ENCODE measurements at places on chromosomes 1 and 21.
A peak's percentile ranks its signal among the peaks of the same experiment; 100 is the strongest.

DNA sequence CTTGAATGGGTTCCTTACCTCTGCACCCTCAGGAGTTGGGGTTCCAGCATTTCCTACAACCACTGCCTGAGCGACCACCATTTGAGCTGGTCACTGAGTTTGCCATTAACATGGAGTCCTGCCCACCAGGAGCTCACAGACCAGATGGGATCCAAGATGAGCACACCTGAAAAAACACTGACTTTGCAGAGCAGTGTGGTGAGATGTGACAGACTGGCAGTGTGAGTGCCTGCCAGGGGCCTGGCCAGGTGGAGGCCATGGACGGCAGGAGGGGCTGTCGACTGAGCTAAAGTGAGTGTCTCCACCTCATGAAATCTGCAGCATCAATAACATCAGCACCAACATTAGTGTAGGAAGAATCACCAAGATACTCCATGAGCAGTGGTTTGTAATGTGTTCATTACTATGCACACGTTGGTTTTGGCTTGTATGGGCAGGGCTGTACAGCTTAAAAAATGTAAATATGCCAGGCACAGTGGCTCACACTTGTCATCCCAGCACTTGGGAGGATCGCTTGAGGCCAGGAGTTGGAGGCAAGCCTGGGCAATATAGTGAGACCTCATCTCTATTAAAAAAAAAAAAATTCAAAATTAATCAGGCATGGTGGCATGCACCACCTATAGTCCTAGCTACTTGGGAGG is 12.2 kb upstream of the MIXL1 start:
- DNase-seq = no peak

DNA sequence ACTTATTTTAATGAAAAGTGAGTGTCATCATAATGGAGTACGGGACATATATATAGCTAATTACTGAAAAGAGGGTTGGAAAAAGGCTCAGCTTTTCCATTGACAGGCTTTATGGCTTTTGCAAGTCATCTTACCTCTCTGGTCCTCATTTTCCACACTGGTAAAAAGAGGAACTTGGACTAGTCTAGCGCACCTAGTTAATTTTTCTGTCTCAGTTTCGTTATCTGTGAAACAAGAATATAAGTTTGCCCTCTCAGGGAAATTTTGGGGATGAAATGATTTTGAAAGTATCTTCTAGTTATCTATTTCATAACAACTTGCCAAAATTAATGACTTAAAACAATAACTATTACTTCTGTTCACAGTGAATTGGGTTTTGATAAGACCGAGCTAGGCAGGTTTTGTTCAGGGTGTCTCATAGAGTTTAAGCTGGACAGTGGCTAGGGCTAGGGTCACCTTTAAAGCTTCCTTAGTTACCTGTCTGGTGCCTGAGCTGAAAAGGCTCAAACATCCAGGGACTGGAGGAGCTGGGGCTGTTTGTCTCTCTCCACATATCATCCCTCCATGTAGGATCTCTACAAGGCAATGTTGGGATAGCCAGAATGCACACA is 91.7 kb downstream of the TYW3 start:
- DNase-seq = no peak

GRCh38 chr1:197106869-197107268 is 39.6 kb downstream of the ASPM start:
- DNase-seq = no peak

- no peak for DNase-seq
Measured at GRCh38 chr1:184747089-184747955, 7.3 kb downstream of the EDEM3 start.

DNA sequence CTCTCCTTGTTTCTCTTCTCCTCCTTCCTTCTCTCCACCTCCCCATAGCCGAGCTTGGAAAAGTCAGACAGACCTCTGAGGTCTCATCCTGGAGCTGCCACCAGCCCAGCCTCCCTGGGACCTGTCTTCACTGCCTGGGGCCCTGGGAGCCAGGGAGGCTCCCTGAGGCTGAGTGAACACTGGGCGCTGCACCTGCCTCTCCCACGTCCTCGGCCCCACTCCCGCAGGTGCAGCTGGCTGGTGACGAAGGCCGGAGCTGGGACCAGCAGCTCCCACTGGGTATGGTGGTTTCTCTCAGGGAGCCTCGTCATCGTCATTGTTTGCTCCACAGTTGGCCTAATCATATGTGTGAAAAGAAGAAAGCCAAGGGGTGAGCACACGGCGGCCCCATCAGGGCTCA is 5.3 kb downstream of the TNFRSF14 start:
- DNase-seq = no peak

GRCh38 chr1:243628476-243628907 is 221.6 kb downstream of the AKT3 start:
- DNase-seq = no peak

- no peak for DNase-seq
Measured at GRCh38 chr1:203039609-203040512, 13.6 kb downstream of the PPFIA4 start.

DNA sequence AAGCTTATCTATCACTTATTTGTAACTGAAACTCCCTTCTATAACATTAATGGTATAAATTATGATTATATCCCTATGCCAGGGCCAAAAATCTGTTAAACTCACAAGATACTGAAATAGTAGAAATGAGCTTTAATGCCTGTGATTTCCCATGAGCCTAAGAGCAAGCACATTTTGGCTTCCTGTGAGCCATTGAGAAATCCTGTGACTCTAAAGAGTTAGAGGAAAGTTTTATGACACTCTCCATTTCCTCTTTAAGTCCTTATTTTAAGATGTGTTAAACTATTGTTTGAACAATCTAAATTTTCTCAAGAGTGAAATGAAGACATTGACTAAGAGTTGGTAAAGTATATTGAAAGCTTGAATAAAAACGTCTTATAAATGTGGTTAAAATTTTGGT is 45.6 kb downstream of the SUCO start:
- DNase-seq = no peak

- DNase-seq = peak; percentile 63
Measured at GRCh38 chr21:36509973-36510664, 30.2 kb upstream of the CLDN14 start.

DNA sequence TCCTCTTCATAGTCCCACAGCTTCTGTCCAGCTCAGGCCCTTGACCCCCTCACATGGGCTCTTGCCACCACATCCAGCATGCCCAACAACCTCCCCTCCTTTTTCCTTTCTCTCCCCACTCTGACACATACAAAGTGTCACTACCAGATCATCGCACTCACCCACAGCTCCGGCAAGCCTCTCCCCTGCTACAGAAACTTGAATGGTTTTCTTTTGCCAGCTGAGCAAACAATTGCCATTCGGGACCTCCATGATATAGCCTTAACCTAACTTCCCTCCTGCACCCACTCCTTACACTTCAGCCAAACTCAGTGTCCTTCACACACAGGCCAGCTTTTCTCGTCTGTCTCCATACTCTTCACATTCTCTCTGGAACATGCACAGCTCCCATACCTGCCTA is 43.3 kb downstream of the MAB21L3 start:
- no peak for DNase-seq

DNA sequence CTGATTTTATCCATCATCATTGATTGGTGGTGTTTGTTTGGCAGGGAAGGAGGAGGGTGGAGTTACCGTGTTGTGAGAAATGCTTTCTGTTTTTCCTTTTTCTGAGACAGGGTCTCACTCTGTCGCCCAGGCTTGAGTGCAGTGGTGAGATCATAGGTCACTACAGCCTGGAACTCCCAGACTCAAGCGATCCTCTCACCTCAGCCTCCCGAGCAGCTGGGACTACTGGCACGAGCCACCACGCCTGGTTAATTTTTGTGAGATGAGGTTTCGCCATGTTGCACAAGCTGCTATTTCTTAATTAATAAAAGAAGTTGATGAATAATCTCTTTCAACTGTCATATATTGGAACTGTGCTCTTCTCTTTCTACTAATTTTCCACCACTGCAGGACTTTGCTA is 44.3 kb downstream of the HUNK start:
- DNase-seq = no peak

DNA sequence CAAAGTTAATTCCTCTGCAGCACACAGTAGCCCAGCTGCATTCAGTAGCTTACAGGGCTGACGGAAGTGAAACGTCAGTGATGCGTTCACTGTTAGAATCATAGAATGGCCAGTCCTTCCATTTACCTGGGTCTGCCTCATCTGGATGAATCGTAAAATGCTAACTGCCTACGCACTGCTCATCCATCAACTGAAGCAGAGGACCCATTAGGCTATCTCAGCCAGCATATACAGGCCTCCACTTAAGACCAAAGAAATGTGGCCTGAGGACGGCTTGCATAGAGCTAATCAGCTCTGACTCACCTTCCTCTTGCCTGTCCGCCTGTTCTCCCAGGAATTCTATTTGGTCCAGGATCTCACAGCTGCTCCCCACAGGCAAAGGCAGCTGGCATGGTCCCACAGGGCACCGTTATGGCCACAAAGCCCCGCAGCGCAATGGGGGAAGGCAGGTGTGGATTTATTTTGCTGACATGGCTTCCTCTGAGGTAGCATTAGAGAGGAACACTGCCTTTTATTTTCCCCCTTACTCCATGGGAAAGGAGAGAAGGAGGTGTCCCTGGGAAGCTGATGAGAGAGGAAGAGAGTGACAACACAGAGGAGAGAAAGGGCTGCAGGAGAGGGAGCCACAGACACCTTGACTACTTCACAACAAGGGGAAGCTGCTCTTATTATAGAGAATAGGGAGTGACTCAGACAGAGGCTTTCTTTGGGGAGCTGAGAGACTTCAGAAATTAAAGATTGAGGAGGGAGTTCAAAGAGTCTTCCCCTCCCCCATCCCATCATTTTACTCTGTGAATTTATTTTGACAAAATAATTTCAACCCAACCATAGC is 177.6 kb downstream of the HHIPL2 start:
- DNase-seq = peak; percentile 35

DNA sequence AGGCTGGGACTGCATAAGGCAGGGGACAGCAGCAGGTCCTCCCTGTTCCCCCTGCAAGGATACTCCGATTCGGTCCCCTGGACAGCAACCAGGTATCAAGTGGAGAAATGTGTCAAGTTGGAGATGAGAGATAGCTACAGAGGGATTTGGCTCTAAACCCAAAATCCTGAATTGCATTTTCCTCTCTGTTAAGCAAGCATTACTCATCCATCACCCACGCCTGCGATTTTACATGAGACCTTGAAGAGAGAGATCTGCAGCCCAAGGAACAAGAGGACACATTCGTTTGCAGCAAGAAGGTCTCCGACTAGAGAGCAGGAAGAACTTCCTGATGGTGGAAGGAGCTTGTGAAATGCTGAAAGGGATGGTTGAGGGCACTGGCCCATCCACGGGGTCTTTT is 21.9 kb downstream of the SYT2 start:
- DNase-seq = no peak

- DNase-seq = peak; percentile 74
Measured at GRCh38 chr1:43048601-43049011, 89.9 kb upstream of the SLC2A1 start.

DNA sequence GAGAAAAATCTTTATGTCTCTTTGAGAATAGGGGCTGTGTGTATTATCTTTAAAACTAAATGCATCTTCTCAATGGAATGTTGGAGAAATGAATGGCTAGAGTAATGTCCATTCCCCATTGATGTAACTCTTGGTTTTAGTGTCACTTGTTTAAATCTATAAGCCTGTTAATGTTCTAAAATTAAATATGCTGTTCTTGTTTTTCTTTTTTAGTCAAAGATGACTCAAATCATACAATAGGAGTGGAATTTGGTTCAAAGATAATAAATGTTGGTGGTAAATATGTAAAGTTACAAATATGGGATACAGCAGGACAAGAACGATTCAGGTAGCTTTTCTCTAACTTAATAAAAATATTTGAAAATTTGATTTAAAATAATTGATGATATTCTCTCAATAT is 17.6 kb downstream of the RAB4A start:
- DNase-seq = no peak

- DNase-seq = peak; percentile 54
Measured at GRCh38 chr1:181141431-181141910, 53.0 kb downstream of the IER5 start.

DNA sequence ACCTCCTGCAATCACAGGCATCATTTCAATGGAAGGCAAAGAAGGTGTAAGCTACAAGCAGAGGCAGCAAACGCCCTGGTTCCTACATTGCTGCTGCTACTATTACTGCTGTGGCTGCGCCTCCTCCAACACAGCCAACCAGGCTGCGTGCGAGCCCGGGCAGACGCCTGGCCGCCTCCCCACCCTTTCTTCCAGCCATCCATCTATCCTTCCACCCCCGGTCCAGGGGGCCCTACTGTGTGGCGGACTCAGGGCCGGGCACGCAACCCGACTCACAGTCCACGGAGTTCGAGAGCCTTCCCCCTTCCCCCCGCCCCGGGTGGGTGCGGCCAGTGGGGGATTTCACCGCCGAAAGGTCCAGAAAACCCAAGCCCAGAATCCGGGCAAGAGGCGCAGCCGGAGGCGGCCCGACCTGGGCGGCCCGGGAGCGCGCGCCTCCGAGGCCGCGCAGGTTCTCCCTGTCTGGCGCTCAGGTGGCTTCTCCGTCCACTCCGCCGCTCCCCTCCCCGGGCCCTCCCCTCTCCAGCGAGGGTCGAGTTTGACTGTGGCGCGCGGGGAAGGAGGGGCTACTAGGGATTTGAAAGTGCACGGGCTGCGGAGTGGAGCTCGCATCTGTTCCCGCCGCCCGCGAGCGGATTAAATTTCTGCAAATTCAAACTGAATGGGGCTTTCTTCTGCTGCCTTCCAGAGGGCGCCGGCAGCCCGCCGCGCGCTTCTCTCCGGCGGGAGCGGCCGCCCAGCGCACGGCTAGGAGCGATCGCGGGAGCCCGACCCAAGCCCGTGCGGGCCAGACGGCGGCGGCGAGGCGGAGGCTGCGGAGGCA is at the start of gene HUNK:
Gene HUNK (plus strand): TSS at position 569 of the 823 bp plus-strand sequence. CDS start 655 bp downstream, outside the sequence.
- no peak for DNase-seq

- no peak for DNase-seq
Measured at GRCh38 chr1:20321573-20321972, 30.9 kb downstream of the VWA5B1 start.

DNA sequence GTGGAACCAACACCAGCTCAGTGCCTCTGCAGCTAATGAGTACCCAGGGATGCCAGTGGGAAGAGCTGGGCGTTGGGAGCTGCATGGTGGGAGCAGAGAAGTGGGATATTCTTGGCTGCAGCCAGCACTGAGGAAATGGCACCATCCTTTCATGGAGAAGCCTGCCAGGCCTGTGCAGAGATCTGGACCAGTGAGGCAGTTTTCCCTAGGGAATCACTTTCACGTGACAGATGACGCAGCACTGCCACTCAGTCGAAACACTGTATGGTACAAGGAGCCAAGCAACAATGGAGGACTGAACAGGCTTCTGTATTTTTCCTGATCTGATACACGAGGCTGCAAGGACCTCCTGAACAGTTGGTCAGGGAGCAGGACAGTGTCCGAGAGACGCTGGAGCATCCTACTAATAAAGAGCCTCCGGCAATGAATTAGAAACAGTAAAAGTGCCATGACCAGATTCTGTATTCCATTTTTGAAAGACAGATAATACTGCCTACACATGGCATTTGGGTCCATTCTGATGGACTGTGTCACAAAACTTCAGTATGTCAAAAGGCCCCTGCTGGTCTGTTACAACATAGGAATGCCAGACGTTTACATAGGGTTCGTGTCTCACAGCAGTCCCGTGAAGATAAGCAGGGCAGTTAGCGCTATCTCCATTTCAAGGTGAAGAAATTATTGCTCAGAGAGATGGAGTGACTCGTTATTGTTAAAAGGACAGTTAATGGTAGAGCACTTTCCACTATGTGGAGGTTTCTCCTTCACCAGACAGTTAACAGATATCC is 44.0 kb upstream of the LMO4 start:
- no peak for DNase-seq
